ENCODE measurements at places on chromosomes 3 and 15. TPM values are rescaled to one million over a fixed set of nuclear protein-coding genes. Genes with fewer than 3 reads are reported as not detected.

DNA sequence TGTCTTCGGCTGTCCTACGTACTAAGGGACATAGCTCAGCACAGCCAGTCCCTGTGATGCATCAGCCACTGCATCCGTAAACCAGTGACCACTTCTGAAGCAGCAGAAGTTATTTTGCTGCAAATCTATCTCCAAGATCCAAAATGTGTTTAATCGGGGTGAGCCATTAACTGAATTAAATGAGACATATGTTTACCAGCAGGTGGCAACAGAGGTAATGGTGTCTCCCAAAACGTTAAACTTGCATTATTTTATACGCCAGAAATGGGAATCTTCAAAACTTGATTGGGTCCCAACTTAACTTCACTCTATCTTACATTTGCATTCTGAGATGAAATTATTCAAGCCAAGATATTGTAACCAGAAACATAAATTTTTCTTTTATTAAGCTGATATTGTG lies 75.3 kb upstream of the BOC start:
- peak; percentile 13 for DNase-seq

DNA sequence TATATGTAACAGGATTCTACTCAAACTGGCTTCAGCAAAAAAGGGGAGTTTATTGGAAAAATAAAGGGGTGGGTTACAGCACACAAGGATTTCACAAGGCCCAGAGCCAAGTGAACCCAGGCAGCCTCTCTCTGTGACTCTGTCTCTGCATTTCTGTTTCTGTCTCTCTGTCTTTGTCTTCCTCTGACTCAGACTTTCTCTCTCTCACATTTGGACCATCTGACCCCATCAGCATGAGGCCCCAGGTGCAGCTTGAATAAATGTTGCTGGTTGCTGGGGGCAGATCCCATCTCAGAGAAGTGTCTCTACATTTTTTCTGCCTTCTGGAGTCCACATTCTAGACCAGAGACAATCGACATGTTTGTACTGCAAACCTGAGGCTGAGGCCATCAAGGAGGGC lies 45.0 kb downstream of the RPLP1 start:
- DNase-seq, result no peak

- DNase-seq, result no peak
These were observed 7.5 kb downstream of the ZNF592 start for GRCh38 chr15:84755736-84756527.

DNA sequence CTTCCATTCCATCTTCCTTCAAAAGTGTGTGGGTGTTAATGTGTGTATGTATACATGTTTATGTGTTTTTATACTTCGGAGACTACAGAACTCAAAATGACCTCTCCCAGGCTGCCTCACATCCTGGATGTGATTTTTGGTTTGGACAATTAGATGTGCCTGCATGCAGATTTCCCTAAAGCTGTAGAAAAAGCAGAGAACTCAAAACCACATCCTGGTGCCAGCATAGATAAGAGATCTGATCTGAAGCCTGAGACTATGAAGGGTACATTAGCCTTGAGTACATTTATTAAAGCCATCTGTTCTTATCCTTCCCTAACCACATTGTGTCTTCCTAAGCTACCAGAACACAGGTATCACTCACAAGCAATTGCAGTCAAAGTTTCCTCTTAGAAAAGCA lies 319.4 kb upstream of the RASGRP1 start:
- peak; percentile 79 for DNase-seq

GRCh38 chr3:137062250-137062649 lies 104.5 kb downstream of the IL20RB start:
- DNase-seq, result no peak

Gene SLC2A2
- total RNA-seq, result not detected

DNA sequence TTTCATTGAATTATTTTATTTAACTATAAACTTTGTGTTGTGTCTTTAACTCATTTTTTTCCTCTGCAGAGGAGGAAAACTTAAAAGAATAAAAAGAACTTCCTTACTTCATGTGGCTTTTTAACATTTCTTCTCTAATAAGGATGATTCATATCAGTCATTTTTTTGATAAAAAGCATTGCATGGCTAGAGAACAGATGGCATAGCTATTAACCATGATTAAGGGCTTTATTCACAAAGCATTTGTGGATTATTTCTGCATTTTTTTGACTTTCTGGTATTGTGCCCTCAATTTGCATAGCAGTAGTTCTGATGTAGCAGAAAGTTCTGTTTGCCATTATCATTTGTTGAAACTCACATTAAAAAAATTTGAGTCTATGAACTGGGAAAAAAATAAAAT lies 540.8 kb downstream of the SI start:
- no peak for DNase-seq

DNA sequence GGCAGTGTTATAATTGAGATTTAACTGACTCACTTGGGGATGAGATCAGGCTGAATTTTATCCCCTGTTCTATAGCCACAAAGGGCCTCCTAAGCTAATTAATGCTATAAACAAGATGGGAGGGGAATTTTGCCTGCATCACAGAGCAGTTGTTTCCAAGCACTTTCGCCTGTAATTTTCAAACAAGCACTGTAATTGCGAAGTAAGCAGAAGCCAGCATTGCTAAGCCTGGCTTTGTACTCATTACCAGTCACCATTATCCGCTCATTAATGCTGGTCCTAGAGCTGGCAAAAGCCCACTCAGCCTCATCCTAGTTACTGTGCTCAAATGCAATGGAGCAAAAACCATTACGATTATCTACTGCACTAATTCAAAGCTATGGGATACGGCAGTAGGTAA lies 356.6 kb upstream of the UBE2E2 start:
- DNase-seq, result no peak

GRCh38 chr3:157081626-157082210 lies 78.2 kb downstream of the CCNL1 start:
- DNase-seq, result peak; percentile 98

Gene ANKRD63
- not detected for total RNA-seq

Gene LRRC31
- not detected for total RNA-seq

GRCh38 chr15:90451053-90451850 lies 63.2 kb downstream of the IQGAP1 start:
- DNase-seq, result peak; percentile 71

DNA sequence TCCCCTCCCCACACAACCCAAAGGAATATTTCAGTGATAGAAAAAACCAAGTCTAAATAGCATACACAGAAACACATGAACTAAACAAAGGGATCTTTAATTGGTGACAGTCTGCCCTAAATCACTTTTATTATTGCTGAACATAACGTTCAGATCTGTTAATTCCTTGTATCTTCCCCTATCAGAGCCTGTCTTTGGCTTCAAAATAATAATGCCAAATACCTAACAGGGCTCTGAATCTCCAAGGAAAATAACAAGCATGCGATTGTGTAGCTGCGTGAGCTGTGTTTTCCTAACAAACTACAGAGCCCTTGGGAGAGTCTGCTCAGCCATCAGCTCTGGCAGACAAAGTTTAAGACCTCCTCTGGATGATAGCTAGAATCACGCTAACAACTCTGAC lies 1010.1 kb downstream of the ROBO1 start:
- DNase-seq, result no peak

Gene LNP1
- total RNA-seq, result 1.6 TPM

Gene SOX14
- total RNA-seq, result not detected

GRCh38 chr3:61425356-61425755 lies 136.0 kb upstream of the PTPRG start:
- DNase-seq, result no peak

DNA sequence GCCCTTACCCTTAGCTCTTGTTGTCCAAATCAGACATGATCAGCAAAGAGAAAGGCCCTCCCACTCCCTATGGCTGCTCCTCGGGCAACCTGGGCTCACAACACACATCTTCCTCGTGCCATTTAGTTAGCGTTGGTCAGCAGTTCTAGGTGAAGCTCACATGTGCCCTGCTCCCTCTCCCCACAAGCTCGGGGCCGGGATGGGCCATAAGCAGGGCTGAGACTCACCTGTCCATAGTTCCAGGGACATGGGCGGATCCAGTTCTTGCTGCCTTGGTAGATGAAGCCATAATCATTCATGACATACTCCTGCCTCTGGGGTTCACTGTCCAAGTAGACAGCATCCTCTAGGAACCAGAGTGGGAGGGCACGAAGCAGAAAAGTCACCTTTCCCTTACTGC lies 10.4 kb downstream of the TGM5 start:
- no peak for DNase-seq

- peak; percentile 10 for DNase-seq
These were observed 47.3 kb downstream of the EIF3J start for GRCh38 chr15:44584162-44584749.

Gene THBS1
- total RNA-seq, result 7,606 TPM

DNA sequence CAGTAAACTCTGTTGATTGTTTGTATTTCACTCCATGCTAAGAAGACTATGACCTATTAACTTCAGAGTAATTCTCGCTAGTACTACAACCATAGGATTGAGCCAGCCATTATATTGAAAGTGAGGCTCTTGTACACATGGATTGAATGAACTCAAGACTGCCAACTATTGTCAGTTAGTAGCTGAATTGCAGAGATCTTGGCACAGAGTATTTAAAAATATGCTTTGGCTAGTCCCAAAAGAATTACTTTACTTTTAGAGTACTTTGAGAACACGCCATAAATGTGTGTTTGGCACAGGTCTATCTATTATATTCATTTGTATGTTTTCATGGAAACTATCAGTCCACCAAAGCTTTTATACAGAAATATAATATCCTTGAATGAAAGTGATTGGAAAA lies 226.7 kb upstream of the DCBLD2 start:
- DNase-seq, result no peak

DNA sequence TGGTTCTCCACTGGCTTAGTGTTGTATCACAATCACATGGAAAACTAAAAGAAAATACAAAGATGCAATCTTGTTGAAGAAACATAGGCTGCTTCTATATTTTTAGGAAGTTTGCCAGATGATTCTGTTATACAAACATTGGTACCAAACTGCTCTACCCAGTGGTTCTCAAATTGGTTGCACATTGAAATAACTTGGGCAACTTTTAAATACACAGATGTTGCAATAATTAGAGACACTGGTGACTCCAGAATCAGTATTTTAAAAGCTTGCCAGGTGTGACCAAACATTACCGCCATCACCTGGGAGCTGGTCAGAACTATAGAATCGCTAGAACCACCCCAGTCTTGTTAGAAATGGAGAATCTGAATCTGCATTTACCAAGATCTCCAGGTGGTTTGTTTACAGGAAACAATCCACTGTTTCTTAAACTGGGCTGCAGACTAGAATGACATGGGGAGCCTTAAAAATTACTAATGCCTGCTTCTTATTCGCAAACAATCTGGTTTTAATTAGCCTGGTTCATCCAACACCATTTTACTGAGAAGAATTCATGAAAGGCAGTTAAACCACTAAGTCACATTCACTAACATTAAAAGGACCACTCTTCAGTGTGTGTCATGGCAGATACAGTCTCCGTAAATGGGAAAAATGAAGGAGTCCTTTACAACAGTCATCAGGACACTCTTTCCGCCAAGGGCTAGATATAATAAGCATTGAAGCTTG lies 76.5 kb downstream of the ACAP2 start:
- no peak for DNase-seq

DNA sequence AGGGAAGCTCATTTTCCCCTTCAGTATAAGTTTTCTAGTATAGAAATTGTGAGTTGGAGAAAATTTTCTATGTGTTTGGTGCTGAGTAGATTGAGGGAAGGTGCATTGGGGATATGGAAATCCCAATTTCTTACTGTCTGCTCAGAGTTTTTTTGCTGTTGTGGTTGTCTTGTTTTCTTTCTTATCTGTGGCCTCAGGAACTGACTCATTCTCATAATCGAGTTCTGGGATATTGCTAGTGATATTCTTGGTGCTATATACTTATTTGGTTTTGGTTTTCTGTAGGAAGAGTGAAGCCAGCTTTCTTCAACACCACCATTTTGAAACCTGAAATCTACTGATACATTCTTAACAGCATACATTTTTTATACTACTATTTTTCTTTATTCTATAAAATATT lies 869.2 kb downstream of the DIPK2A start:
- DNase-seq, result no peak

- DNase-seq, result no peak
These were observed 3.1 kb upstream of the ABTB1 start for GRCh38 chr3:127669541-127670228.

DNA sequence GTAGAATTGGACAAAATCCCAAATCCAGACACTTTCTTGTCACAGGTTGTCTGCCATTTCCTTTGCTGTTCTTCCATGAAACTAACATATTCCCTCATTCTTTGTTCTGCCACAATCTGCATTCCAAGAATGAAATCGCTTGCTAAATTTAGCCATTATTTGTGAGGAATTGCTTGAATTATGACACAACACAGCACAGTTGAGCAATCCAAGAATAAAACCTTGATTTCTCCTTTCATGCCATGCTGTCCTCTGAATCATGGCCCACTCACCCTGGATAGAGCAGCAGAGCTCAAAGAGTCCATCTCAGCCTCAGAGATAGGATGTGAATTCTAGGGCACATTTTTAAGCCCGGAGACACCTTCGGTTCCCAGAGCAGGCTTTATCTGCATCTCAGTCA lies 35.2 kb upstream of the GREM1 start:
- peak; percentile 95 for DNase-seq

GRCh38 chr3:16355828-16356227 lies 90.8 kb downstream of the OXNAD1 start:
- DNase-seq, result no peak

Gene RTP1
- total RNA-seq, result not detected

GRCh38 chr3:59946401-59946800 lies 896.6 kb upstream of the CFAP20DC start:
- DNase-seq, result no peak

- no peak for DNase-seq
These were observed 257.4 kb downstream of the ADAMTSL3 start for GRCh38 chr15:83911345-83911744.

GRCh38 chr3:197407053-197407452 lies 108.6 kb upstream of the DLG1 start:
- DNase-seq, result no peak

GRCh38 chr15:35000511-35000910 lies 12.4 kb upstream of the ZNF770 start:
- DNase-seq, result peak; percentile 75

Gene CP
- not detected for total RNA-seq

Gene AGTR1
- total RNA-seq, result 0.12 TPM

DNA sequence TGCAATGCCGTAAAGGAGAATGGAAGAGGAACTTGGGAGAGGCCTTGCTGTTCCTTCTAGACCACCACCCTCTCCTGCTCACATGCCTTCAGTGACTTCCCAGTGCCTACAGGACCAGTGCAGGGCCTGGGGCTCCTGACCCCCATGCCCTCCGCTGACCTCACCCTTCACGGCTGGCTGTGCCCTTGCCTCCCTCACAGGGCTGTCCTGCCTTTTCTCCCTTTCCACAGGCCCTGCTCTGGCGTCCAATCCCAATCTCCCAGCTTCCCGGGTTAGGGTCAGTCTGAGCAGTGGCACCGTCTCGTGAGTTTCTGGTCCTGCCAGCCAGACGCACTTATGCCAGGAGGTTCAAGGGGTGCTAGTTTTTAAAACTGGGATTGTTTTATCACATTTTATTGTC lies 110.4 kb downstream of the WNT7A start:
- DNase-seq, result no peak

GRCh38 chr15:26352406-26352805 lies 420.5 kb downstream of the GABRB3 start:
- no peak for DNase-seq

- DNase-seq, result no peak
These were observed 258.1 kb upstream of the CNTN6 start for GRCh38 chr3:834679-835078.

- no peak for DNase-seq
These were observed 60.6 kb downstream of the DHX30 start for GRCh38 chr3:47863391-47864128.

GRCh38 chr15:45611305-45611704 lies 23.5 kb upstream of the SQOR start:
- DNase-seq, result peak; percentile 33

All from HFFc6 (cell line).